Fibroblast of skin of left quadriceps (primary cell): ENCODE measurements at places on chromosomes 7 and 10.

DNA sequence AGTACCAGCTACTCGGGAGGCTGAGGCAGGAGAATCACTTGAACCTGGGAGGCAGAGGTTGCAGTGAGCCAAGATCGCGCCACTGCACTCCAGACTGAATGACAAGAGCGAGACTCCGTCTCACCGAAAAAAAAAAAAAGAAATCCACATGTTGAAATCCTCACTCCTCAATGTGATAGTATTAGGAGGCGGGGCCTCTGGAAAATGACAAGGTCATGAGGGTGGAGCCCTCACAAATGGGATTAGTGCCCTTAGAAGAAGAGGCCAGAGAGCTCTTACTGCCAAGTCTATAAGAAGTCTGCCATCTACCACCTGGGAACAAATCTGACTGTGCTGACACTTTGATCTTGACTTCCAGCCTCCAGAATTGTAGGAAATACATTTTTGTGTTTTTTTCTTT, 10.6 kb downstream of the MMD2 start:
- no peak for DNase-seq

DNA sequence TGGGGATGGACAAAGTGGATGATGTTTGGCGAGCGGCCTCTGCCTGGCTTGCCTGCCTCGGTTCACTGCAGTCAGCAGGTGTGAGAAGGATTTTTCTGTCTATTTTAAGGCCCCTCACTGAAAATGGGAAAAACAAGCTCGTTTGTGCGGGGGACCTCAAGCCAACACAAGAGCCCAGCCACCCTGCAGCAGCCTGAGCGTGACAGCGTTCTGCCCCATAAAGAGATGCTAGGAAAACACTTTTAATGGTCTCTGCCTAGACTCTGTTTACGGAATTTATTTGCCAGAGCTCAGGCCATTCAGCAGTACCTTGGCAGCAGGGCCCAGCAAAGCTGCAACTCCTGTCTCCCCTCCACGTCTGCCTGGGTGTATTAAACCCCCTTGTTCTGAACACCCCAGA, 131.7 kb downstream of the GRK5 start:
- no peak for DNase-seq

DNA sequence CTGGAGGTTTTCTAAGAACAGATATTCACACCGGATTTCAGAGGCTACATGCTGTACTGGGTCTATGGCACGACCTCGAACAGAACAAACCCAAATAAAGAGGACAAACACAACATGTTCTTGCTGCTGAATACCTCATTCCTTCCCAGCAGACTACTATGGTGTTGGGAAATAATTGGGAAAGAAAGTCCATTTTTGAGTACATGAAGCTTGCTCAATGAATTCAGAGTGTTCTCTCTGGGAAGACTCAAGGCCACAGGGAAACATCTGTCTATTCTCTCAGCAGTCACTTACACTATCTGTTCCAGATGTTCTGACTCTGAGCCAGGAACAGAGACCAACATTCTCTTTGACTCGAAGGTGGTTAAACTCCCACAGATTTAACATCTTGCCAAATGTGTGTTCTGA, 30.9 kb downstream of the LAMB1 start:
- peak; percentile 97 for DNase-seq

GRCh38 chr7:68868978-68869377, 729.3 kb upstream of the AUTS2 start:
- DNase-seq: no peak

DNA sequence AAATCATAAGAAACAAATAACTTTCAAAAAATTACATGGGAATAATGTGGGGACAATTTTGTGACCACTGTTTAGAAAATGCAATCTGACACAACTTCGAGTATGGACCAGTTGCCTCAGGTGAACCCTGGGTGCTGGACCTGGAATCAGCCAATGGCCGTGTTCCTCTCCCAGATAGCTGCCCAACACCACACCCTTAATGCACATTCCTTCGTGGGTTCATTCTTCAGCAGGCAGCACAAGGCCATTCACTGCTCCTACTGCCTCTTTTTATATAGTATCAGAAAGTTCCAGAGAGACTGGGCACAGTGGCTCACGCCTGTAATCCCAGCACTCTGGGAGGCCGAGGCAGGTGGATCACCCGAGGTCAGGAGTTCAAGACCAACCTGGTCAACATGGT, 89.1 kb upstream of the PARD3 start:
- no peak for DNase-seq

GRCh38 chr7:73509463-73509862, 12.6 kb downstream of the BAZ1B start:
- DNase-seq: no peak

DNA sequence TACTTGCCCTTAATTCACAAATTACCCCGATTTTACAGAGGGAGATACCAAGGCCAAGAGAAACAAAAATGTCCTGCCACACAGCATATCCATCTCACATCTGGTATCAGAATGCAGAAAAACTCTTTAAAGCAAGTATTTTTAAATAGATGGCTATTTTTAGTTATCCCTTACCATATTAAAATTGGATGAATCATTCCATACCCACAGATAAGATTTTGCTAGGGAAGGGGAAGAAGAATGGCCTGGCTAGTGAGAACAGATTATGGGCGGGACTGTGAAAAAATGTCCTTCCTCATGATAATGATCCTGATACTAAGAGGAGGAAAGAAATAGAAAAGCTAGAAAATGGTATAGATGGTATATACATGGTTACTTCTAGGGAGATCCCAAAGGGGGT, 80.6 kb upstream of the GATAD1 start:
- DNase-seq: no peak

DNA sequence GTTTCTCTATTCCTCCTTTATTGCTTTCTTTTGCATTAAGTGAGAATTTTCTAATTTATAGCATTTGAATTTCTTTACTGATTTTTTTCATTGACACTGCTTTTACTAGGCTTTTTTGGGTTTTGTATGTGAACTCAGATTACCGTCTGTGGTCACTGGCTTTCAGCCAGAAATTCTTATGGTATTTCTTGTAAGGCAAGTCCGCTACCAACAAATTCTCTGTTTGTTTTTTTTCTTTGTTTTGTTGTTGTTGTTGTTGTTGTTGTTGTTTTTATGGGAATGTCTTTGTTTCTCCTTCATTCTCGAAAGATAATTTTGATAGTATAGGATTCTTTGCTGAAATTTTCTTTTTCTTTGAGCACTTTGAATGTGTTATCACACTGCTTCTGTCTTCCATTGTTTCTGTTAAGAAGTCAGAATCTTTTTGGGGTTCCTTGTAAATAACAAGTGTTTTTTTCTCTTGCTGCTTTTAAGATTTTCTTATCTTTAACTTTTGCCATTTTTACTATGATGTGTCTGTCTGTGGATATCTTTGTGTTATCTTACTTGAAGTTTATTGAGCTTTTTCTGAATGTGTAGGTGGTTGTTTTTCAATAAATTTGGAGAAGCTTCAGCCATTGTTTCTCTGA, 7.2 kb downstream of the NET1 start:
- DNase-seq: no peak

DNA sequence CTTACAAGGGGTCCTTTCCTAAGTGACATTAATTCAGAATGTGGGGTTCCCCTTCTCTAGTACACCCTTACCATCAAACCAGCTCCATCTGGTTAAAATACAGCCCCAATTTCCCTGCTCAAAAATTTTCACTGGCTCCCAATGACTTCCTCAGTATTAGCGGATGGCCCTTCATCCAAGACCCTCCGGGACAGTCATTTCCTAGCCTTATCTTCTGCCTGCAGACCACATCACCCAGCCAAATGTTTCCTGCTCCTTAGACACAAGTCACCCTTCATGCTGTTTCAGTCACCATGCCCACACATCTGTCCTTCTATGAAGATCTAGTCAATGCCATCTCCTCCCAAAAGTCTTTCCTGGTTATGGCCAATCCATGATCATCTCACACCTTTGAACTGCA, 45.2 kb downstream of the PARD3 start:
- DNase-seq: no peak

- DNase-seq: no peak
These were observed 10.1 kb upstream of the HPS1 start for GRCh38 chr10:98456686-98457482.

DNA sequence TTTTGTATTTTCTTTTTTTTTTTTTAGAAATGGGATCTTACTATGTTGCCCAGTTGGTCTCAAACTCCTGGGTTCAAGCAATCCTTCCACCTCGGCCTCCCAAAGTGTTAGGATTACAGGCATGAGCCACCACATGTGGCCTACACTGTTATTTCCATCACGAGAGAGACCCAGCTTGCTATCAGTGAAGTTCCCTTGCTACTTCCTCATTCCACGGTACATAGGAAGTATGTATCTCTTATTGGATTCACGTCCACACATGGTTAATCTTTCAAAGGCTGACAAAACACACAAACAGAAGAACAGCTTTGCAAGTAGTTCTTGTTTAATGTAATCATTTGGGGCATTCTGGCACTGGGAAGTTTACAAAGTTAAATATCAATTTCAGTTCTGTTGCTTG, 50.9 kb downstream of the DCLRE1A start:
- no peak for DNase-seq

DNA sequence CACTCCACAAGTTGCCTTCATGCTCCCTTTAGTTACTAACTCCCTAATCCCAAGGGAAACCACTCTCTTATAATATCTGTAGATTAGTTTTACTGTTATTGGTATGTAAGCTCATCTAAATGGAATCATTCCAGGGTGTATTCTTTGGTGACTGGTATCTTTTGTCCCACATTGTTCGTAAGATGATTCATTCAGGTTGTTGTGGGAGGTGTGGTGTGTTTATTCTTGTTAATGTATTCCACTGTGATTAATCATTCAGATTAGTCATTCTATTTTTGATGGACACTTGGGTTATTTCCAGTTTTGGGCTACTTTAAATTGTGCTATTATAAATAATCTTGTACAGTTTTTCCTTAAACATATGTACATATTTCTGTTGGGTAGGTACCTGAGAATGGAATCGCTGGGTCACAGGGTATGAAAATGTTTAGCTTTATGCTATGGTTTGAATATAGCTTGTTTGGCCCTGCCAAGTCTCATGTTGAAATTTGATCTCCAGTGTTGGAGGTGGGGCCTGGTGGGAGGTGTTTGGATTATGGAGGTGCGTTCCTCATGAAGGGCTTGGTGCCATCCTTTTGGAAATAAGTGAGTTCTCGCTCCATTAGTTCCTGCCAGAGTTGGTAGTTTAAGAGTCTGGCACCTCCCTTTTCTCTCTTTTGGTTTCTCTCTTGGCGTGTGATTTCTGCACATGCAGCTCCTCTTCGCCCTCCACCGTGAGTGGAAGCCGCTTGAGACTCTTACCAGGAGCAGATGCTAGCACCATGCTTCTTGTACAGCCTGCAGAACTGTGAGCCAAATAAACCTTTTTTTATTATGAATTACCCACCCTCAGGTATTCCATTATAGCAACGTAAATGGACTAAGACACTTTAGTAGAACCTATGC, 13.8 kb downstream of the BTRC start:
- peak; percentile 21 for DNase-seq

- no peak for DNase-seq
These were observed 133.1 kb upstream of the PPP1R3A start for GRCh38 chr7:114051871-114052331.

- no peak for DNase-seq
These were observed 18.5 kb downstream of the SEPHS1 start for GRCh38 chr10:13329565-13329964.

DNA sequence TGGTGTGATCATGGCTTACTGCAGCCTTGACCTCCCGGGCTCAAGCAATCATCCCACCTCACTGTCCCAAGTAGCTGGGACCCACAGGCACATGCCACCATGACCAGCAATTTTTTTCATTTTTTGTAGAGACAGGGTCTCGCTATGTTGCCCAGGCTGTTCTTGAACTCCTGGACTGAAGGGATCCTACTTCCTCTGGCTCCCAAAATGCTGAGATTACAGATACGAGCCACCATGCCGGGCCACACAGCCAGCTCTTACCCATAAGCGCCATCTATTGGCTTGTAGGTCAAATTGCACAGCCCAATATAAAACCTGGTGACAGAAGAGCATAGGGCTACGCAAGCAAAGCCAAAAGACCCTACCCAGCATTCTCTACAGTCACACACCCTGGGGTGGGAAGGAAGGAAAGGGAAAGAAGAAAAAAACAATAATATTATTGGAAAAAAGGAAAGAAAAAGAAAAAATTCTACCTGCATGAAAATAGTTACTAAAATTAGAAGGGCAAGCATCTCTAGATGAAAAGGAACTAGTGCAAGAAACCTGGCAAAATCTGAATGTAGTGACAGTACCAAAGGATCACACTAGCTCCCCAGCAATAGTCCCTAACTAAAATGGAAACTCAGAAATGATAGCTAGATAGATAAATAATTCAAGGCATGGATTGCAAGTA, 29.4 kb upstream of the AMPH start:
- peak; percentile 20 for DNase-seq

- DNase-seq: no peak
These were observed 119.0 kb downstream of the LMBR1 start for GRCh38 chr7:156773966-156774365.

- DNase-seq: no peak
These were observed 708 bp downstream of the KLHDC10 start for GRCh38 chr7:130070861-130071622.

DNA sequence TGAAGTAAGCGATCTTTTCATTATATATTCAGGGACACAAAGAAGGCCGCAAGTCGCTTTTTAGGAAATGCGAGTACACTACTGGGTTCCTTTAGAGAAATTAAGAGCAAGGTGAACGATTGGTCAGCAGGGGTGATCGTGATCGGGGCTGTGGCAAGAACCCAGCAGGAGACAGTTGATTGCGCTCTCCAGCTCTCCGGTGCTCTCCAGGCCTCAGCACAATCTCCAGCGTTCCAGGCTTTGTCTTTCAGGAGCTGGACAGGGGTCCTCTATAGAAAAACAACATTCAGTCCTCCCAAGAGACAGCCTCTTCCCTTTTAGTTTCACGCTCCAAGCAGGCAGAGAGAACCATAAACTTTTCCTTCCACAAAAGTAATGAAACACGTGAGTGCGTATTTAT, 170.5 kb upstream of the KLF6 start:
- no peak for DNase-seq

DNA sequence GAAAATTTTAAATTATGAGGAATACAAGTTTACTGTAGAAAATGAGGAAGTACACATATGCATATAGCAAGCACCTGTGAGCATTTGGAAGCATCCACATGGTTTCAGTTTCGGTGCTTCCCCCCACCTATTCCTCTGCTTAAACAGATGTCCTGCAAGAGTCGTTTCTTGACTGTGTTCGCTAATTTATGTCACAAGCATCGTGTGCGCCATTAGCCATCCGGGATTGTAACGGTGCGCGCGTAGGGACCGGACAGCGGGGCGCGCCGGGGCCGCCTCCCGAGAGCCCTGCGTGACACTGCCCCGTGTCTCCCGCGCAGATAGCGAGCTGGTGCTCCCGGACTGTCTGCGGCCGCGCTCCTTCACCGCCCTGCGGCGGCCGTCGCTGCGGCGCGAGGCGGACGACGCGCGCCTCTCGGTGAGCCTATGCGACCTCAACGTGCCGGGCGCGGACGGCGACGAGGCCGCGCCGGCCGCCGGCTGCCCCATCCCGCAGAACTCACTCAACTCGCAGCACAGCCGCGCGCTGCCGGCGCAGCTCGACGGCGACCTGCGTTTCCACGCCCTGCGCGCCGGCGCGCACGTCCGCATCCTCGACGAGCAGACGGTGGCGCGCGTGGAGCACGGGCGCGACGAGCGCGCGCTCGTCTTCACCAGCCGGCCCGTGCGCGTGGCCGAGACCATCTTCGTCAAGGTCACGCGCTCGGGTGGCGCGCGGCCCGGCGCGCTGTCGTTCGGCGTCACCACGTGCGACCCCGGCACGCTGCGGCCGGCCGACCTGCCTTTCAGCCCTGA, 90.9 kb downstream of the NEURL1 start:
- no peak for DNase-seq

- DNase-seq: peak; percentile 72
These were observed 36.9 kb downstream of the ASB13 start for GRCh38 chr10:5629303-5630111.
